ENCODE measurements at places on chromosomes 16 and 17.

- DNase-seq: no peak
Measured at GRCh38 chr16:87780385-87780989, 14.7 kb upstream of the KLHDC4 start.

DNA sequence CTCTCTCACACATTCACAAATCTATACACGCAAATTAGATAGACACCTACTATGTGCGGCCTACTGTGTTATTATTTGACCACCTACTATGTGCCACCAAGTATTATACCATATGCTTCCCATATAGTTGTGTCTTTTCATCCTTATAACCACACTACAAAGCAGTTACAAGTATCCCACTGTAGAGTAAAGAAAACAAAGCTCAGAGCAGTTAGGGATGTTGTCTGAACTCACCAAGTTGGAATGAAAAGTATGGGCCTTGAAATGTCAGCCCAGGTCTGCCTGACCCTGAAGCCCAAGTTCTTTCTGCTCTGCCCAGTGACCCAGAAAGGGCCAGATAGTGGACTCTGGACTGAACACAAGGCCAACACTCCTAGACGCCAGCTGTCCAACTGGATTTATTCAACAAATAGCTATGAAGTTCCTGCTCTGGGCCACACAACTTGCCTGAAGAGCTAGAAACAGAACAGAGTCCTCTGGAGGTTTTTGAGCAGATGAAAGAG lies 8.5 kb downstream of the KRT37 start:
- DNase-seq: no peak

- no peak for DNase-seq
Measured at GRCh38 chr16:1055557-1055924, 17.0 kb upstream of the SSTR5 start.

DNA sequence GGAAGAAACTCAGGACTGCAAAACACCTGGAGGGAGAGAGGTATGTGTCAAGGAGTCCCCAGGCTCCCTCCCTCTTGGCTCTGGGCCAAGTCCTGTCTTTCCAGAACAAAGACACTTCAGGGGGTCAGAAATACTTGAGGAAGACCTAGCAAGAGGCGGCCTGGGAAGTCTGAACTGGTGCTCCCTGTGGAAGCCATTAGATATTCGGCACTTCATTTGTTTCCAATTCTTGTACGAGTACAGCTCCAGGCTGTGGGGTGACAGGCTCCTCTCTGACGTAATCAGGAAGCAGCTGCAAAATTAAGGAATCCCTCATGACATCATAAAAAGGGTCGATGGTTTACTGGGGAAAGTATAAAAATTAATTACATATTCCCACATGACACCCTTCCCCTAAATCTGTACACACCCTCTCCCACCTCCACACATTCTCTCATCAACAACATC lies 108.7 kb downstream of the SMG6 start:
- DNase-seq: peak; percentile 77

DNA sequence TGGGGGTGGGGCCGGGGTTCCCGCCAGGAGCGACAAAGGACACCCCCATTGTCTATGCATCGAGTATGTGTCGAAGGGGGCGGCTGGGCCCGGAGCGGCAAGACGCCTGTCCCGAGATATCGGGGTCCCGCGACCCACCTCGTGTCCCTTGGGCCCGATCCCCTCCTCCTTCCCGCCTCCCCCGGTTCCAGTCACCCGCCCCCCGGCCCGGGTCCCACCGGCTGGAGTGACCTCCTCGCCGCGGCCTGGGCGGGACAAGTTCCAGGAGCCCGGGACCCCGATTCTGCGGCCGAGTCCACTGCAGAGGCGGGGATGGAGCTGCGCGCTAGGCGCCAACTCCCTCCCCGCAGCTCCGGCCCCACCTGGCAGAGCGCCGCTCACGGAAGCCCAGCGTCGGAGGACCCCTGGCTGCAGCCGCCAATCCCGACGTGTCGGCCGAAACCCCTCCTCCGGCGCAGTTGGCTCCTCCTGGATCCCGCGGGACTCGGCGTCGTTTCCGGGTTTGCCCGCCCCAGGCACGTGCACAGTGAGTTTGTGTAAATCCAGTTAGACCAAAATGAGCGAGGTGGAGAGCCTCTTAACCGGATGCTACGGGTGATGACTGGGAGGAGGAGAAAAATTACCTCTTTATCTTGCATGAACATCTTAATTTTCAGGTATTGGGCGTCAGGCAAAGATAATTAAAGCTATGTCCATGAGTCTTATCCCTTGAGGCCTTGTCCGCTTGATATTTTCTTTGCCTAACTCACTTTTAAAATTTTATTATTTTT lies at the start of gene NMRAL1:
Gene NMRAL1, minus strand, starts transcription at position 434 of the 770 bp plus-strand sequence. CDS start 493 bp downstream, outside the sequence.
- peak; percentile 92 for DNase-seq

DNA sequence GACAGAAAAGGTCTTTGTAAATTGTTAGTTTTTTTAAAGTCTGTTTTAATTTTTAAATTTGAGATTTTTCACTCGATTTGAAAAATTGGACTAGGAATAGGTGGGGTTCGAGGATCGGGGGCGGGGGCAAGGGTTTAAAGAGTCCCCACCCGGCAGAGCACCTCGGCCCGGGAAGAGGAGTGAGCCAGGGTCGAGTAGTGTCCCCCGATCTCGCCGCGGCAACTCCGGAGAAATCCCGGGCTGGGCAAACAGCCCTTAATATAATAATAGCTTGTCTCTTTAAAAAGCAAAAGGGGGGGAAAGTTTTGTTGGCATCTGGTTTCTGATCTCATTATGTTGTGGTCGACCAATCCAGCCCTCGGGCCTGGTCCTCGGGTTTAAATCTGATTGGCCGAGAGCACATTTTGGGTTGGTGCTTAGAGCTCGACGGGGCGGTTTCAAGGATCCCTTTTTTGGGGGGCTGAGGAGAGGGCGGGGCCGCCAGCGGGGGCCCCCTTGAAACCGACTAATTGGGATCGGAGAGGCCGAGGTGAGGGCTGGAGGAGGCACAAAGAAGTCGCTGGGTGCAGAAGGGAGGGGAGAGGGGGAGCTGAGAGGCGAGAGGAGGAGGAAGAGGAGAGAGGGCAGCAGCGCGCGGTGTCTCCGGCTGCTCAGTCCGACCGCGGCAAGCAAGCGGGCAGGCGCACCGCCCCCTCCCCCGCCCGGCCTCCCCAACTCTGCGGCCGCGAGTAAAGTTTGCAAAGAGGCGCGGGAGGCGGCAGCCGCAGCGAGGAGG lies at the start of gene FZD2:
Gene FZD2, plus strand, starts transcription at position 653 of the 775 bp plus-strand sequence. CDS start 205 bp downstream, outside the sequence.
- DNase-seq: peak; percentile 95

DNA sequence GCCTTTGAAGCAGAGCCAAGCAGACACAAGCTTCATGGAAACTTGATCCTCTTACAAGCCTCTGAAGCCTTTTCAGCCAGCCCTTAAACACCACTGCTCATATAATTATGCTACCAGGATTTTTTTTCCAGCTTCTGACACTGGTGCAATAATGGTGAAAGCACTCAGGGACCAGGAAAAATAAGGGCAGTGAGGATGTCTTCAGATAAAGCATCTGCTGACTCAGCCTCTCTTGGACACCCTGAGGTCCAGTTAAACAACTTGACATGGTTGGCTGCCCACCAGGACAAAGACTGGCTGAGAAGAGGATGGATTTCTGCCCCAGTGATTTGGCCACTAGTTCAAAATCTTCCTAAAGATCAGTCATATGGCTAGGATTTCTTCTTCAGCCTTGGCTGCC lies 124.2 kb upstream of the N4BP1 start:
- DNase-seq: no peak

DNA sequence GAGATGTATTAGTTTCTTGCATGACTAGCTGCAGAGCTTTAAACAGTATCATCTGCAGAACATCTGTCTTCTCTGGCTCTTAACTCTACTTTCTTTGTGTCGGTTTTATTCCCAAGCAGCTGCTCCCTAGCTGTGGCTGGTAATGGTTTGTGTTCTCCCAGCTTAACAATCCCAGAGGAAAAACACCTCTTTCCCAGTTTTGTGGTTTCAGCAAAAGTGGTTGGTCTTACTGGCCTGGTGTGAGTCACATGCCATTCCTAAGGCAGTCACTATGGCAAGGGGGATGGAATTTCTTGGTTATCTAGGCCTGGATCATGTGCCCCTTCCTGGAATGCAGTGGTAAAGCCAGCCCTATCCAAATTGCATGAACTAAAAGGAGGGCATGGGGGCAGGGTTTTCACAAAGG lies 27.5 kb downstream of the OMG start:
- peak; percentile 55 for DNase-seq

DNA sequence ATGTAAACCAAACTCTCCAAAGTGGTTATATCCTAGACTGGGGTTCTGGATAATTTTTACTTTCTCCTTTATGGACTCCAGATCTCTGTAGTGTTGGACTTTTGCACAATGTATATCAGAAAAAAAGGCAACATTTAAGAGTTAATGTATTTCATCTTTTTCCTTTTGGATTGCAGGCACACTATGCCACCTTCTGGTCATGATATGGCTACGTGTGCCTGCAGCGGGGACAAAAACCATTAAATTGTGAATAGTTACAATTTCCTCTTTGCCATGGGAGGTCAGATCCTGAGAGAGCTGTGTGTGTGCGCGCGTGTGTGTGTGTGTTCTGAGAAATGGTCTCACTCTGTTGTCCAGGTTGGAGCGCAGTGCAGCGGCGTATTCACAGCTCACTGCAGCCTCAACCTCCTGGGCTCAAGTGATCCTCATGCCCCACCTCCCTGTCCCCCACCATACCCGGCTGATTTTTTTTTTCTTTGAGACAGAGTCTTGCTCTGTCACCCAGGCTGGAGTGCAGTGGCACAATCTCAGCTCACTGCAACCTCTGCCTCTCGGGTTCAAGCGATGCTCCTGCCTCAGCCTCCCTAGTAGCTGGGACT lies 4.3 kb upstream of the SGF29 start:
- DNase-seq: no peak

GRCh38 chr17:29586676-29587469 lies 2.6 kb downstream of the GIT1 start:
- no peak for DNase-seq

DNA sequence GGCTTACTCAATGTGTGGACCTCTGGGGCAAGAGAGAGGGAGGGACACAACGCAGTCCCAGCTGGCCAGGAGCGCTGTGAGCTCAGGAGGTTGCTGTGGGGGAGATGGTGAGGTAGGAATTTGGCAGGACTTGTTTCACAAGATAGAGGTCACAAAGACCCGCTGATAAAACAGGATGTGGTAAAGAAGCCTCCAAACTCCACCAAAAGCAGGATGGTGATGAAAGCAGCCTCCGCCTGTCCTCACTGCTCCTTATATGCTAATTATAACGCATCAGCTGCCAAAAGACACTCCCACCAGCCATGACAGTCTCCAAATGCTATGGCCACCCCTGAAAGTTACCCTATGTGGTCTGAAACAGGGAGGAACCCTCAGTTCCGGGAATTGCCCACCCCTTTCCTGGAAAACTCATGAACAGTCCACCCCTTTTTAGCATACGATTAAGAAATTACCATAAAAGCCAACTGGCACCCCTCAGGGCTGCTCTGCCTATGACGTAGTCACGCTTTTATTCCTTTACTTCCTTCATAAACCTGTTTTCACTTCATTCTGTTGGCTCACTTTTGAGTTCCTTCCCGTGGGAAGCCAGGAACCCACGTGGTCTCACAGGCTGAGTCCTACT lies 5.3 kb upstream of the EIF4A3 start:
- no peak for DNase-seq

DNA sequence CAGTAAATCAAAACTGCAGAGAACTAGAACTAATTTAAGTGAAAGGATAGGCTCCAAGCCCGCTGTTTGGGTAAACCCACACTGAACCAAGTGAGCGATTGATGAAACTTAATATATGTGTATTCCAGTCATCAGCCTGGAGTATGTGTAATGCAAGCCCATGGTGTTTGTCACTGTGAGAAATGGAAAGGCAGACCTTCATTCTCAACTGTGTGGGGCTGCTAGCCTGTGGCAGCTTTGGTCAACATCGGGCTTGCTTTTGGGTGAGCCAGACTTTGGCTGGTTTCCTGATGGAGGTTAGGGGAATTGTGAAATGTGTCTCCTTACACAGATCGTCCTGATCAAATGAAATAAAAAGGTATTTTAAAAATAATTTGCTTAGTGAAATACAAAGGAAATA lies 279.9 kb downstream of the IRX3 start:
- DNase-seq: no peak

DNA sequence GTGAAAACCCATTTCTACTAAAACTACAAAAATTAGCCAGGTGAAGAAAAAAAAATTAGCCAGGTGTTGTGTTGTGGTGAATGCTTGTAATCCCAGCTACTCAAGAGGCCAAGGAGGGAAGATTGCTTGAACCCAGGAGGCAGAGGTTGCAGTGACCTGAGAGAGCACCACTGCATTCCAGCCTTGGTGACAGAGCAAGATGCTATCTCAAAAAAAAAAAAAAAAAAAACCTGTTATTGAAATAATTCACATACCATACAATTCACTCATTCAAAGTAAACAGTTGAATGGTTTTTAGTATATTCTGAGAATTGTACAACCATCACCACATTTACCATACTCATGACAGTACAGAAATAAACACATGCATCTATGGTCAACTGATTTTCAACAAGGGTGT lies 31.0 kb downstream of the ZNRF1 start:
- DNase-seq: no peak

DNA sequence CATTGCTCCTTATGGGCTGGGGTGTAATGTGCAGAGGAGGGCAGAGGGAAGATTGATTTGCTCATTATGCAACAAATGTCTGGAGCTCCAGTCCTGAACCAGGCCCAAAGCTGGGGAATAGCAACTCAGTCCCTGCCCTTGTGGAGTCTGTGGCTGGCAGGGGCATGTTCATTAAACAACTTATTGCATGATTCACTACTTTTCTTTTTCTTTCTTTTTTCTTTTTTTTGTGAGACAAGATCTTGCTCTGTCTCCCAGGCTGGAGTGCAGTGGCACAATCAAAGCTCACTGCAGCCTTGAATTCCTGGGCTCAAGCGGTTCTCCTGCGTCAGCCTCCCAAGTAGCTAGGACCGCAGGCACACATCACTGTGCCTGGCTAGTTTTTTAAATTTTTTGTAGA lies 23.1 kb downstream of the MSI2 start:
- DNase-seq: no peak

- DNase-seq: no peak
Measured at GRCh38 chr17:53016085-53016484, 806.6 kb upstream of the KIF2B start.

- no peak for DNase-seq
Measured at GRCh38 chr17:350706-351448, 1.7 kb downstream of the RPH3AL start.

GRCh38 chr17:82449131-82449882 lies 1.2 kb downstream of the CYBC1 start:
- no peak for DNase-seq

- no peak for DNase-seq
Measured at GRCh38 chr16:19330841-19331397, 45.4 kb downstream of the CLEC19A start.

DNA sequence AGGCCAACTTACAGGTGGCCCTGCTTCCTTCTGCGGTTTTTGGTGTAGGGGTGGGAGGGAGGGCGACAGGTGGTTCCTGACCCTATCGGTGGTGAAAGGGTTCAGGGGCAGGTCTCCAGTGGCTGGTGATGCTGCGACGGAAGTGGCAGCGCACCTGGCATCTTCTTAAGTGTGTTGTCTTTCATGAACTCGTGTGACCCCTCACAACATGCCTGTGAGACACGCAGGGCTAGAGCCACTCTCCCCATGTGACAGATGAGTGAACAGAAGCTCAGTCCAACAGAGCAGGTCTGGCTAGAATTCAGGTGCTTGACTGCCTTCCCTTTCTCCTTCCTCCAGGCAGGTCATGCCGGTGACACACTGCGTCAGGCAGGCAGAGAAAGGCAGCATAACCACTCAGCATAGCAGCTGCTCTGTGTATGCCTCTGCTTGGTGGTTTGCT lies 8.0 kb downstream of the TNFAIP1 start:
- DNase-seq: no peak

All from NT2/D1 (cell line).